Occipital lobe (tissue), 3 donors: ENCODE measurements at places on chromosomes 11 and 22. TPM values are rescaled to one million over a fixed set of nuclear protein-coding genes. Genes with fewer than 3 reads are reported as not detected.

The SCGB1A1 gene
- not detected for total RNA-seq

The EXT2 gene
- 79.2 TPM for total RNA-seq

The PKNOX2 gene
- 5.3 TPM for total RNA-seq

The LMO2 gene
- 18.4 TPM for total RNA-seq

- DNase-seq: peak; percentile 61
These were observed 53.3 kb downstream of the NCAM1 start for GRCh38 chr11:113014262-113015097.

DNA sequence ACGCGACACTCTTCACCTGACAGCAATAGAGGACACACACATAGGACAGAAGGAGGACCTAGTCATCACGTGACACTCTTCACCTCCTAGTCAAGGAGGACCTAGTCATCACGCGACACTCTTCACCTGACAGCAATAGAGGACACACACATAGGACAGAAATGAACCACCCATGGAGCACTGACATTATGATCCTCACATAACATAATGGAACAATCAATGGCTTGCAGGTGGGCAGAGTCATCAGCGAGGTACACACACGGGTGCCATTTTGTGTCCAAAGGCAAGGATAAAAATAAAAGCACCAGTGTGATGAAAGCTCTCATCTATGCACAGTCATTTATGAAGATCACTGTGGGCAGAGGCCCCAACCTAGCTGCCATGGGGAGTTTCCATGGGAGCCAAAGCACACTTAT lies 354.7 kb downstream of the LARGE1 start:
- DNase-seq: no peak

DNA sequence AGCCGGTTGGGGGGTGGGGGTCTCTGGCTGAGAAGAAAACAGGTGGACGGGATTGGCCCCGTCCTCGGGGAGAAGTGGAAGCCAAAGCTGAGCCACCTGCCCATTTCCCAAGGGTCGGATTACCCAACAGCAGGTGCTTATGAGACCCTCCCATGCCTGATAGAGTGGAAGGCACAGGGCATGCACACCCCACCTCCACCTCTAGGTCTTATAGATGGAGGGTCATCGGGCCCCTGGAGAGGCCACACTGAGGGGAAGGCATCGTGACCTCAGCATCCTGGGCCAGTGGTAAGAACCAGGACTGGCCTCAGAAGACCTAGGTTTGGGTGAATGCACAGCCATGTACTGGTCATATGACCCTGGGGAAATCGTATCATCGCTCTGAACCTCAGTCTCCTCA lies 85.9 kb downstream of the BUD13 start:
- DNase-seq: no peak

GRCh38 chr22:26589367-26589844 lies 526 bp downstream of the TPST2 start:
- no peak for DNase-seq
